Activated CD8-positive, alpha-beta T cell treated with anti-CD3 and anti-CD28 coated beads for 36 hours (primary cell): ENCODE measurements at places on chromosomes 6 and 20.

- DNase-seq, result peak; percentile 20
These were observed 357.1 kb upstream of the HSF2 start for GRCh38 chr6:122042380-122042779.

GRCh38 chr6:82095091-82095490 is 152.5 kb downstream of the IBTK start:
- DNase-seq, result no peak

- DNase-seq, result no peak
These were observed 49.1 kb downstream of the TXLNB start for GRCh38 chr6:139242457-139243240.

DNA sequence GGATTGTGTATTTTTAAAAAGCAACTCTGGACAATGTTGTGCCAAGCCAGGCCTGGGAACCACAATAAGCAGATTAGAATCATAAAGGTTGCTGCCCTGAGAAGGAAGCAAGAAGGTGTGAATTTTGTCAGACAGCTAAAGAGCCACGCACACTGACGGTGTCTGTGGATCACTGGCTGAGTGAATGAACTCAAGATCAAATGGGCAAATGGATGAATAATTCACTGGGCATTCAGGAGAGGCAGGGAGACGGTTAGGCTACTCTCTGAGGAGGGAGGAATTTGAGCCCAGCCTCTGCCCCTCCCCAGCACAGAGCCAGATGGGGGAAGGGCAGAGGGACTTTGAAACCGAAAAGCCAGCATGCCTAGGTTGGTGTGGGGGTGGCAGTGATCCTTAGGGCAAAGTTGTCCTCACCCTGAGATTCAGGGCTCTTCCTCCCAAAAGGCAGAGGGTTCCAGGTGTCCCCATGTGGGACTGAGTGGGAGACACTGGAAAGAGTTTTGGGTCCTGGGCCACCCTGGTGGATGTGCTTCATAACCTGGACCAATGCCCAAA is 19.5 kb upstream of the SLC22A7 start:
- DNase-seq, result no peak

- no peak for DNase-seq
These were observed 38.2 kb downstream of the NOL7 start for GRCh38 chr6:13653296-13653695.

- no peak for DNase-seq
These were observed 21.0 kb upstream of the TMEM30A start for GRCh38 chr6:75305573-75305972.

GRCh38 chr6:163626073-163626867 is 211.8 kb downstream of the QKI start:
- DNase-seq, result no peak

DNA sequence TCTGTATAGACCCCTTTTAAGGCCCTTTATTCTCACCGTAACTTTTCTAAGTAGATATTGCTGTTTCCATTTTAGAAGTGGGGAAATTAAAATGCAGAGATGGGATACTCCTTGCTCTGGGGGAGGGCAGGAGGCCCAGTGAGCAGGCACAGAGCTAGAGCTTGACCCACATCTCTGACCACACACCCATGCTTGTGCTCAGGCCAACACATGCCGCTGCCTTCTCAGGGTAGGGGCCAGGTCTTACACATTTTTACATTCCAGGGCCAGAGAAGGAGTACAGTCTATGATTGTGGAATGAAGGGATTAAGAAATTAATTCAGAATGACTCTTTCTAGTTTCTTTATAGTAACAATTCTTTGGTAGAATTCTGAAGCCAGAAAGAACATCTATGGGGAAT is 104.8 kb downstream of the SOBP start:
- no peak for DNase-seq

- DNase-seq, result no peak
These were observed 81.0 kb downstream of the MYB start for GRCh38 chr6:135261872-135262725.

DNA sequence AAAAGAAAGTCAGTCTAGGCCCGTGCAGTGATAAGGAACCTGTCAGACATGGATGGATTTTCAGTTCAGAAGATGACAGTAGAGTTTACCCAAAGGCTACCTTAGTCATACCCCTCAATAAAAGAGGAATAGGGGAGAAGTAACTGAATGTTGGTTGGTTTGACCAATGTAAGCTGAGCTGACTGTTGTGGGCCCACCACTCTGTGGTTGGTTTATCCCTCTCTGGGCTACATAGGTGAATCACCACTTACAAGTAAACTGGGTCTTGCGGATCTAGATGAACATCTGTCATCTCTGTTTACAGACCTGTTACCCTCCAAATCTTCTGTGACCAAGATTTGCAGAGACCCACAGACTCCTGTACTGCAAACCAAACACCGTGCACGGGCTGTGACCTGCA is 37.2 kb upstream of the MYLK2 start:
- DNase-seq, result no peak

DNA sequence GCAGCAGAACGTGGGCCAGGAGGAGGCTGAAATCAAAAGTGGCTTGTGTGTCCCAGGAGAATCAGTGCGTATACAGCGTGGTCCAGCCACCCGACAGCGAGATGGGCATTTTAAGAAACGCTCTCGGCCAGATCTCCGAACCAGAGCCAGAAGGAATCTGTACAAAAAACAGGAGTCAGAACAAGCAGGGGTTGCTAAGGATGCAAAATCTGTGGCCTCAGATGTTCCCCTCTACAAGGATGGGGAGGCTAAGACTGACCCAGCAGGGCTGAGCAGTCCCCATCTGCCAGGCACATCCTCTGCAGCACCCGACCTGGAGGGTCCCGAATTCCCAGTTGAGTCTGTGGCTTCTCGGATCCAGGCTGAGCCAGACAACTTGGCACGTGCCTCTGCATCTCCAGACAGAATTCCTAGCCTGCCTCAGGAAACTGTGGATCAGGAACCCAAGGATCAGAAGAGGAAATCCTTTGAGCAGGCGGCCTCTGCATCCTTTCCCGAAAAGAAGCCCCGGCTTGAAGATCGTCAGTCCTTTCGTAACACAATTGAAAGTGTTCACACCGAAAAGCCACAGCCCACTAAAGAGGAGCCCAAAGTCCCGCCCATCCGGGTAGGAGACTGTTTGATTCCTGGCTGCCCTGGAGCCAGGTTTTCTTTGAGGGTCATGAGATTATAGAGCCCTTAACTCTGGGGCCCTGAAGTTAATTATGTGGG is 75.3 kb downstream of the ASXL1 start:
- DNase-seq, result no peak

- no peak for DNase-seq
These were observed 33.6 kb downstream of the RPRD1B start for GRCh38 chr20:38066969-38067716.

DNA sequence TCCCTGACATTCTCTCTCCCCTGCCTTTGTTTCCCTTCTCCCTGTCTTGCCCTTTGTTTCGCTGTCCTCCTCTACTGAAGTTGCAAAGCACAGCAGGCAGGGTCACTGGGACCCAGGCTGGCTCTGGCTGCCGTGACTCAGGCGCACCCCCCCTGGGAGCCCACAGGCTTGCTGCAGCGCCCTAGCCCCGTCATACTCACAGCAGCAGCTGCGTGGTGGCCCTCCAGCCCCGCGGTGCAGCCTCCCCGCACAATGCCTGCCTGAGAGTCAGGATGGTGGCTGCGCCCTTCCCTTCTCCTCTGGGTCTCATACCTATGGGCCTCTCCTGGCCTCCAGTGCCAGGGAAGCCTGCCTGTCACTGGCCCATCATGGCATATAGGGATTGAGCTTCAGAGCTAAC is 41.7 kb downstream of the TXNDC5 start:
- DNase-seq, result no peak

- no peak for DNase-seq
These were observed 59.2 kb upstream of the EYA2 start for GRCh38 chr20:46835418-46835817.

GRCh38 chr6:8707956-8708772 is 272.8 kb upstream of the SLC35B3 start:
- no peak for DNase-seq

GRCh38 chr6:111973118-111973761 is 80.7 kb upstream of the CCN6 start:
- peak; percentile 75 for DNase-seq

DNA sequence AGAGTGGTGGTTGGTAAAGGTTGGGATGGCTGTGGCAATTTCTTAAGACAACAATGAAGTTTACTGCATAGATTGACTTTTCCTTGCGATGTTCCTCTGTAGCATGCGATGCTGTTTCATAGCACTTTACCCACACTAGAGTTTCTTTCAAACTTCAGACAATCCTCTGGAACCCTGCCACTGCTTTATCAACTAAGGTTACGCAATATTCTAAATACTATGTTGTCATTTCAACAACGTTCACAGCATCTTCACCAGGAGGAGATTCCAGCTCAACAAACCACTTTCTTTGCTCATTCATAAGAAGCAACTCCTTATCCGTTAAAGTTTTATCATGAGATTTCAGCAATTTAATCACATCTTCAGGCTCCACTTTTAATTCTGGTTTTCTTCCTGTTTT is 161.2 kb upstream of the NRSN1 start:
- no peak for DNase-seq

- DNase-seq, result no peak
These were observed 74.6 kb downstream of the MLIP start for GRCh38 chr6:54185885-54186284.

DNA sequence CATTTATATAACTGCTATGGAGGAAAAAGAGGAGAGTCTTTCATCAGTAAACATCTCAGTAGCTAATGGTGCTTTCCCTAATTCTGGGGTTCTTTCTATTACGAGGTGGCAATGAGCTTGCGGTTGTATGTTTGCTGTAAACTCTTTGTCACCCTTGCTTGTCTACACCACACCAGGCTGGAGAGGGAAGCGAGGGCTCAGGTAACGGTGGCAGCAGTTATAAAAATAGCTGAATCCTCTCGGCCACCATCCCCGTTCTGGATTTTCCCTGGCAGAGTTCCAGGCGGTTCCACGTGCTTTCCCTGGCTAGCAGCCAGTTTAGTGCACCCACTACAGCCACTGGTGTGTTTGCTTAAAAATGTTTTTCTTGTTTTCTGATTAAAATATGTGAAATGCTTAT is 39.0 kb downstream of the MAS1 start:
- DNase-seq, result peak; percentile 37

- DNase-seq, result no peak
These were observed 6.1 kb downstream of the MANBAL start for GRCh38 chr20:37295595-37295994.

DNA sequence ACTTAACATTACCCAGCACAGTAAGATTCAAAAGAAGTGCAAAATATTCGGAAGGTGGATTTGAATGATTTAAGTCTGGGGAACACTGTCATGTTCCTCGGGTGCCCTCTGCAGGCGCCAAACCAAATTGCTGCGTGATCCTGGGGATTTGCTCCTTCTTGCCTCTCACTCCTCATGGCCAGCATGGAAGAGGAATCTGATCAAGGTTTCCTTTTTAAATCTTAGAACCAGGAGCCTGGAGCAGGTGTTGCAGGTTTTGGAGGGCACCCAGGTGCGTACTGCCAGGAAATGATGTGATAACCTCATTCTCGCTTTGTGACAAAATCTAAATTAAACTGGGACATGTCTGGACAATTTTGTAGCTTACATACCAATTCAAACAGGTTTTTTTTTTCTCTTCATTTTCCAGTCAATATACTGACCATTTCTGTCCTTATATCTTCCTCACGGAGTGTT is 8.1 kb upstream of the PFDN4 start:
- DNase-seq, result peak; percentile 81

DNA sequence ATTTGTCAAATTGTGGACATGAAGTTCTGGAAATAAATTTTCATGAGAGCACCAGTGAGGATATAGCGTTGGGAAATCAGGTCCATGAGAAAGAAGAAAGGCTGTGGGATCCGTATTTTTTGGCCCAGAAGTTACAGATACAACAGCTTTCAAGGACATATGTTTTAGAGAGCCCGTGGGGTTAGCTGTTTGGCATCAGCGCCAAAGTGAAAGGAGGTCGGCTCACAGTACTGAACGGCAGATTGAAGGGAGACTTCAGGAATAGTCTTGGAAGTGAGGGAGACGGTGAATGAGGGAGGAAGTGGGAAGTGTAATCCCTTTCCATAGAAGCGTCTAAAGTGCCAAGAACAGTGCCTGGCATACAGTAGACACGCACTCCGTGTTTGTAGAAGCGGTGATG is 31.8 kb downstream of the ZDHHC14 start:
- no peak for DNase-seq

DNA sequence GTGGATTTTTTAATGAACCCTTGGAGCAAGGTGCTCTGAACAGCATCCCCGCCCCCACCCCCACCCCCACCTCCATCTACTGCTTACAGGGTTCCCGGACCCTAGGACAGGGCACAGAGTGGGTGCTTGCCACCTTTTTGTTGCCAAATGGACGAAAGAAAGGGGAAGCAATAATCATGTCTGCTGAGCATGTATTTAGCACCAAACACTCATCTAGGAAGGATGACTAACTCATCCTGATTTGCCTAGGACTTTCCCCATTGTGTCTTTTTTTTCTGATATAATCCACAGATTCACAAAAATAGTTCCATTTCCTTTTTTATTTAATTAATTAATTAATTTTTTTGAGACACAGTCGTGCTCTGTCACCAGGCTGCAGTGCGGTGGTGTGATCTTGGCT is 1.2 kb upstream of the PLTP start:
- DNase-seq, result no peak

GRCh38 chr6:148932731-148933130 is 185.9 kb downstream of the UST start:
- DNase-seq, result no peak

DNA sequence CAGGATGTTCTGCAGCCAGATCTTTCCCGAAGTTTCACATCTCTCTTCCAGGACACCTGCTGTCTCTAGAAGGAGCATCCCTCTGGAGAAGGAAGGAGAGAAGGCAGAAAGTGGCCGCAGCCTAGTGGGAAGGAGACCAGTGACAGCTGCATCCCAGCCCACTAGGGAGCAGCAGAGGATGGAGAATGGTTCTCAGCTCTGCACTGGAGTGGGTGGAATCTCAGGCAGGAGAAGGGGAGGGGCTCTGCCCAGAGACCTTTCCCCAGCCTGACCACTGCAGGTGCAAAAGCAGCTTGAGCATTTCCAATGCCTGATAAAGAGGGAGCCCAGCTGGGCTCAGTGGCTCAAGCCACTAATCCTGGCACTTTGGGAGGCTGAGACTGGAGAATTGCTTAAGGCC is 32.3 kb downstream of the NCR2 start:
- peak; percentile 18 for DNase-seq

DNA sequence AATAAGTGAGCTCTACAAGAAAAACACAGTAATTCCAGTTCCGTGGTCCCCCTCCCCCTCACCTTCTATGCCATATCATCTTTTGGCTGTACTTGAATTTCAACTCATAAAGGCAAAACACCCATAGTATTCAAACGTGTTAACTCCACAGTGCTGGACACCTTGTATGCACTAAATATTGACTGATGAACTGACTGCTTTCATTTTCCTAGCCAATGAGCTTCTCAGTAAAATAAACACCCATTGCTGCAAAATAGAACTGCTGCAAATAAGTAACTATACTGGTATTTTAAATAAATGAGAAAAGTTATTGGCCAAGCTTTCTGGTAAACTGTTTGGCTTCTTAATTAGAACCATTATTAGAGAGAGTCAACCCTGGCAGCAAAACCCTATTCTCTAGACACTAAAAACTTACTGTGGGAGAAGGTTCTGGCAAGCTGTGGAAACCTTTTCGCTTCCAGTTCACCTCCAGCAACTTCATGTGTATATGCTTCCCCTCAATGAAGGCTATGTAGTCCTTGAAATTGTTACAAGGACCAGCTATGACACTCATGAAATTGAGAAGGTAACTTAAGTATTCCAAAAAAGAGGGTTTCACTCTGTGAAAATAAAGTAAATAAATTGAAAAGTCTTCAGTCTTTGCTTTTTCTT is 86.0 kb downstream of the MBOAT1 start:
- no peak for DNase-seq
